ENCODE measurements at places on chromosomes 3 and 15.

GRCh38 chr3:194773216-194773615, 87.5 kb downstream of the FAM43A start:
- DNase-seq, result no peak

DNA sequence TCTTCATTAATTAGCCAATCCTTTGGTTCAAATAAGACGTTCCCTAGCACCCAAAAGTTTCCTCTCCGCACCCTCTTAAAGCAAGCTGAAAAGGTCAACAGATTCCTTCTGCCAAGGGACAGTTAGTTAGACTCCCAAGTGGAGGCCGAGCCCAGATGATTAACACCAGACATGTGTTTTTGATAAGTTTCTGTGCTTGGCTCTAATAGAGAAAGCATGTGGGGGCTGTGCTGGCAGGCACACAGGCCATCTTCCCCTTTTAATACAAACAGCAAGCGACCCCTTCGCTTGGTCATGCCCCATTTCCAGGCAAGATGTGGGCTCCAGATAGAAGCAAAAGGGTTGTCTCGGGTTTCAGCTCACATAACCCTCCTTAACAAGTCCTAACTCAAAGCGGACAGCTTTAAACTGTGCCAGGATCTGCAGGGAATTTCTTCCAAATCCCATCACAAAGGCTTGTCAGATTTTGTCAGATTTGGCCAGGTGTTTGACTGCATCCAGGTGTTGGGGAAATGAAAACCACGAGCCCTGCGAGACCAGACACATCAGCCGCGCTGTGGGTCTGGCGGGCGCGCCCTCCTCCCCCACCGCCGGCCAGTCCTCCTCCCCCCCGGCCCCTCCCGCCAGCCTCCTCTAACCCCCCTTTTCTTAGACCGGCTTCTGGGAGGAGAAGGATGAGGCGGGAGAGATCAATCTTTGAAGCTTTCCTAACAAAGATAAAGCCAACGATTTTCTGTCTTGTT, 3.3 kb downstream of the HES1 start:
- no peak for DNase-seq

GRCh38 chr3:138308783-138309182, 20.9 kb downstream of the NME9 start:
- DNase-seq, result no peak

DNA sequence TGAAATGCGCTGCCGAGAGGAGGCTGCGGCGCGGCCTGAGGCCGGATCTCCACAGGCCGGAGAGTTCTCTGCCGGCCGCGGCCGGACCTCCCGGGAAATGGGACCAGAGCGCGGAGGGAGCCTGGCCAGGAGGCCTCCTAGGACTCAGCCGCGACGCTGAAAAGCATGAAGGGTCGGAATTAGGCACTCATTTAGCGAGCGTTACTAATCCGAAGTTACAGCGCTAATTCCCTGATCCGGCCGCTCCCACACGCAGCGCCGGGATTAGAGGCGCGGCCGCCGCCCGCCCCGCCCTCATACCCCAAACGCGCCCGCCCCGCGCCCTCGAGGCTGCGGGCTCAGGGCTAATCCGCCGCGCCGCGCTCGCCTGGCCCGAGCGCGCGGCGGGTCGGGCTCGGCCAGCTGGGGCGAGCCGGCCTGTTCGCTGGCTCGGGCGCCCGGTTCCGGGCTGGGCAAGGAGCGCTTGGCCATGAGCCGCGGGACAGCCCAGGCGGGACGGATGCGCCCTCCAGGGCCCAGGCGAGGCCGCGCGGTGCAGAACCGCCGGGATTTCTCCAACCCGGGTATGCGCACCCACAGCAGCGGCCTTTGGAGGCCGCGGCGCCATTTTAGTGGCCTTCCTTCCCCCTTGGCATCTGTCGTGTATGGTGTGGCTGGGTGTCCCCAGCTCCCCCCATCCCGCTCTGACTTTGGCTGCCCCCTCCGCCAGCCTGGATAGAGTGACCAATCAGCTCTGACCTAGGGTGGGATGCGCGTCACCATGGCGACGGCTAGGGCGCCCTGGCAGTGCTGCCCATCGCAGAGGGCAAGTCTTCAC, 36.8 kb upstream of the POLG start:
- no peak for DNase-seq

GRCh38 chr15:84873997-84874396, 10.5 kb upstream of the SLC28A1 start:
- DNase-seq, result no peak

DNA sequence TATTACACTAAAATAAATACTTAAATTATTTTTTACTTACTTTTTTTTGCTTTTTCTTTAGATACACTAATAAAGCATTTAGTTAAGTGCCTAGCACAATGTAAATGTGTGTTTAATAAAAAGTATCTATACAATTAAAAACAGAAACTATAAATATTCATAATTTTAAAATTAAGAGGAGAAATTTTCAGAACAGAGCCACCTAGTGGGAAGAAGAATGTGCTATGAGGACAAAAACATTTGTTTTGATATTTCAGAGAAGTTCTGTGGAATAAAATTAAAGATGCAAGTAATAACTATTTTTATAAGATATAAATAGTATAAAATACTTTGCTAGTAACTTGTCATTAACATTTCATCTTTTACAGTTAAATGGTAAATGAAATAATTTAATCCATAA, 33.6 kb upstream of the PLSCR5 start:
- DNase-seq, result no peak

GRCh38 chr3:66372681-66373350, 128.0 kb downstream of the LRIG1 start:
- peak; percentile 66 for DNase-seq

- DNase-seq, result no peak
Measured at GRCh38 chr3:46576879-46577278, 10.8 kb upstream of the LRRC2 start.
